ENCODE measurements at places on chromosomes 12 and 14.

- no peak for DNase-seq
Observed at GRCh38 chr14:37466623-37467088, 128.4 kb downstream of the FOXA1 start.

- no peak for DNase-seq
Observed at GRCh38 chr12:92556637-92557421, 146.0 kb upstream of the PLEKHG7 start.

DNA sequence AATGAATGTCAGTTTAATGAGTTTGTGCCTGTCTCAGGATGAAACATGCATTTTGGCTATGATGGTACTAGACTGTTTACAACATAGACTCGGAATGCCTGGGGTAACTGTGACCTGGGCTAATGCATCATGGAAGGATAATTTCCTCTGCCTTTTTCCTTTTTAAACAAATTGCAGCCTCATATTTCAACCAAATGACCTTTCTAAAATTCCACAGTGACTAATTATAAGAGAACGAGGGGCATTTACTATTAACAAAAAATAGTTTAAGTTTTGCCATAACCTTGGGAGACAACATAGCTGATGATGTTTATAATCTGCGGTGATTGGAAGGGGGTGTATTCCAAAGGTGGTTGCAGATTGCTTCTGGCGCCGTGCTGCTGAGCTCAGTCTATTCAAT is 1140.5 kb downstream of the GALC start:
- no peak for DNase-seq

DNA sequence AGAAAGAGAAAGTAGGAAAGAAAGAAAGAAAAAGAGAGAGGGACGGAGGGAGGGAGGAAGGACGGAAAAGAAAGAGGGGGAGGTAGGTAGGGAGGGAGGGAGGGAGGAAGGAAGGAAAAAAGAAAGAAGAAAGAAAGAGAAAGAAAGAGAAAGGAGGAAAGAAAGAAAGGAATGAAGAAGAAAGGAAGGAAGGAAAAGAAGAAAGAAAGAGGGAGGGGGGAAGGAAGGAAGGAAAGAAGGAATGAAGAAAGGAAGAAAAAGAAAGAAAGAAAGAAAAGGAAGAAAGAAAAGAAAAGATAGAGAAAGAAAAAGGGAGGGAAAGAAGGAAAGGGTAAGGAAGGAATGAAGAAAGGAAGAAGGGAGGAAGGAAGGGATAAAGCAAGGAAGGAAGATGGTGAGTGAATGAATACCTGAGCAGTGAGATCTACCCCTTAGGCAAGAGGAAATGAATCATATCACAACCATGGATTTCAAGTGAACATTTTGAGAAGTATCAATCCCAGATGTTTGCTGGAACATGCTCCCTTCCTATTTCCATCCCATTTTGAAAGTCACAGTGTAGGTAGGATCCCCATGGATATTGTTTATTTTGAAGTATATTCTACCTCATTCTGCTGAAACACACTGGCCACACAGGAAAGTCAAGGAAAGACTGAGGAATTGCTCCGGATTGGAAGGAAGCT is 639.4 kb upstream of the TBX3 start:
- no peak for DNase-seq

GRCh38 chr12:86006727-86007126 is 132.6 kb downstream of the NTS start:
- DNase-seq: no peak

GRCh38 chr12:74488134-74488533 is 49.5 kb upstream of the ATXN7L3B start:
- DNase-seq: no peak

GRCh38 chr12:68012712-68013111 is 23.5 kb downstream of the IFNG-AS1 start:
- no peak for DNase-seq

DNA sequence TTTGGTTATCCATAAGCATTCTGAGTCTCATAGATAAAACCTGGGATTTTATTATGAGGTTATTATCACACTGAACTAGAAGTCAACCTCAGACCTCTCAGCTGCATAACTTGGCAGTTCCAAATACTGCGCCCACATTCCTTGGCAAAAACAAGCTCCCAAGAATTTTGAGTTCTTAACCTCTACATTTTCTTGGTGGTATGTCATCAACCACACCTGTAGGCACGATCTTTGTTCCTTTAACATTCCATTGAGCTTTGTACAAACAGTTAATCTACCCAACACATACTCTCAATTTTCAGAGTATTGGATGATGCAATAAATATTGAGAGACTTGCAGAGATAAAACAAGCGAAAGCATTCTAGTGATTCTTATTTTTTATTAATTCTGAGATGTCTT is 371.8 kb upstream of the PRICKLE1 start:
- no peak for DNase-seq

DNA sequence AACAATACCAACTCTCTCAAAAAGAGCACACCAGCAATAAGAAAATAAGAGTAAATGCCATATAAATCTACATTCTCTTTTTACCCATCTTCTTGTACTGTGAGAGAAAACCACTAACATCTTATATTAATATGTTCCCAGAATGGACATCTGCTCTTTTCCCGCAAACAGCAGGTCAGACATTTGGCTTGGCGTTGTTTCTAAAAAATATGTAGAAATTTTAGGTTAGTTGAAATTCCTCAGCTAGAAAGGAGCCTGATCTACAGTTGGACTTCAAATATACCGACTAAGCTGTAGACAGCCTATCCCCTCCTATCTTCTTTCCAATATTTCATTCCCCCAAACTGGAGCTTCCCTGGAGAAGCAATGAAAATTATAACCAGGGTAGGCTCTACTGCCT is 88.7 kb downstream of the PPP2R5E start:
- no peak for DNase-seq

DNA sequence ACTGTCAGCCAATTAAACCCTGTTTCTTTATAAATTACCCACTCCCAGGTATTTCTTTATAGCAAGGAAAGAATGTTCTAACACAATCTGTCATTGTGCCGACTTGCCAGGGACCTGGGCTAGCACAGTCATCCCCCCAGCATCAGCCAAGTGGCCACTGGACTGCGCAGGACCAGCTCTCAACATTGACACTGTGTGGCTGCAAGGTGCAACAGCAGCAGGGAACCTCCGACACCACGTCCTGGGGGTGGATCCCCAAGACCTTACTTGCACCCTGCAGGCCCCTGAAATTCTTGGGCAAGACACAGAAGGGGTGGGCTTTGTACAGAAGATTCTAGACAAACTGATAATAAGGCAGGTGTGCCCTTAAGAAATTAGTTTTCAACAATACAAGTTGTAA is 309.5 kb downstream of the GLT1D1 start:
- no peak for DNase-seq

GRCh38 chr12:103468837-103469236 is 26.9 kb downstream of the C12orf42 start:
- no peak for DNase-seq

- DNase-seq: no peak
Observed at GRCh38 chr14:77623201-77623600, 6.8 kb upstream of the SPTLC2 start.

GRCh38 chr12:70577283-70577634 is 60.0 kb downstream of the PTPRB start:
- no peak for DNase-seq

- no peak for DNase-seq
Observed at GRCh38 chr14:99520571-99521081, 39.4 kb downstream of the CCNK start.

- DNase-seq: no peak
Observed at GRCh38 chr14:91229743-91230200, 14.7 kb downstream of the GPR68 start.

- DNase-seq: no peak
Observed at GRCh38 chr12:74339211-74339610, 198.4 kb upstream of the ATXN7L3B start.

- no peak for DNase-seq
Observed at GRCh38 chr12:2764398-2764797, 30.4 kb upstream of the FKBP4 start.

DNA sequence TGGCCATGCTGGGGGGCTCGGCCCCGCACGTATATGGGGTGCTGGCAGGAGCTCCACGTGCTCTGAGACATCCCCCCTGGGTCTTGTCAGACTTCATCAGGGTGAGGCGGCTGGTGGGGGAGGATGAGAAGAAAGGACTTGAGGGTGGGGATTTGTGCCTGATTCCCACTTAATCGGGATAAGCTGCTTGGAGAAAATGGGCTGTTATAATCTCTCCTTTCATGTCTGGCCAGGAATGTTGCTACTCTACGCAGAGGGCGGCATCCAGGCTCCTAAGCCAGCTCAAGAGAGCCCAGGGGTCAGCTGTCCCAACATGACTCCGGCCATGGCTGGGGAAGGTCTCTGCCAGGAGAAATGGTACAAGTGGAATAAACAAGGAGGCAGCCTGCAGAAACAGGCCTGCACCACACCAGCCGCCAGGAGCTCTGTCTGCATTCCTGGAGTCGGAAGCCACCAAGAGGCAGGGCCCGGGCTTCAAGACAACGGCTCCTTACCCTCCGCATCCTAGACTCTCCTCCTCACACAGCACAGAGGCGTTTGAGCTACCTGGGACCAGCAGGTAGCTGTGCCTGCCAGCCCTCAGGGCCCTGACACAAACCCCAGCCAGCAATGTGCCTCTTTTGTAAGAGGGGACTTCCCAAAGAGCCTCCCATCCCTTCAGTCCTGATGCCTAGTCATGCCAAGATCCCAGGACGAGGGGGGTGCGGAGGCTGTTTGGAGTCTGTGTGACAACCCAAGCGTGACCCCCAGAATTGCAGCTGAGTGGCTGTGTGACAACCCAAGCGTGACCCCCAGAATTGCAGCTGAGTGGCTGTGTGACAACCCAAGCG is 195.8 kb upstream of the DIO3 start:
- DNase-seq: no peak

GRCh38 chr12:24500831-24501230 is 448.1 kb downstream of the BCAT1 start:
- no peak for DNase-seq

DNA sequence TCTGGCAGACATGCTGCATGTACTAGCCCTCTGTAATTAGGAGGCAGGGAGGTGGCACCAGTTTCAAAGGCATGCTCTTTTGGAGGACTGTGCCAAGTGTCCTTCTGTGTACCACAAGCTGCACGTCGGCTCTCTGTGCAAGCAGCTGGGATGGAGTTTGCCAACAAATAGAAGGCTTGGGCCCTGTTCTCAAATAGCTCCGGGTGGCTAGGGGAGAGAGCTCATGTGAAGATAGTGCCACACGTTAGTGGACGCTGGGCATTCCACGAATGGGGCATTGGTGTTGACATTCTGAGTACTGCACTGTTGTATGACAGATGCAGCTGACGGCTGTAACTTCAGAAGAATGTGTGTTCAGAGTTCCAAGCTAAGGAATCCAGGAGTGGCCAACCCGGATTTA is 4.4 kb downstream of the AACS start:
- DNase-seq: no peak

DNA sequence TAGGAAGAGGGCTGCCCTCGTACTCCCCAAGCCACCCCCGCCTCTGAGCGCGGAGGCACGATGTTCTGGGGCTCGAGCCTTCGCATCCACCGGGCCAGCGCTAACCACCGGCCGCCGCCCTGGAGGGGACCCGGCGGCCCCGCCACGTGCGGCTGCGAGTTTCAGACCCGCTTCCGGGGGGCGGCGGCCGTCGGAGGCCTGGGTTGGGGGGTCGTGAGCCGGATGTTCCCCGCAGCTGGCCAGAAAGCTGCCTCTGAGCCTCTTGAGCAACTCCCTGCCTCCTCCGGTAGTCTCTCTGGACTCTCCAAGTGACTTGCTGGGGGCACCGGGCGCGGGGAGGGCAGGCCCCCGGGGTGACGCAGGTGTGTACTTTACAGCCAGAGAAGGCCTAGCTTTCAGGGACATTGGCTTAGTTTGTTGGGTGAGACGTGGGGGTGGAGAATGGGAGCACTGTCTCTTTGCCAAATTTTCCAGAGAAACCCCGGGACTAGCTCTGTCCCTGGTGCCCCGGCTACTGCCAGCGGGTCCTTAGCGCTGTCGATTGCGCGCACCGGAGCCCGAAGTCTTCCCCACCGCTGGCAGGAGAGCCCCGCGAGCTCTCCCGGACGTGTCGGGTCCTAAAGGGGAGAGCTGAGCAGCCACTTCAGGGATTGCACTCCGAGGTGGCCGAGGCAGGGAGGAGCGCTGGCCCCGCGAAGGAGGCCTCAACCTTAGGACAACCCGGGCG is 15.6 kb downstream of the OTX2 start:
- DNase-seq: no peak

DNA sequence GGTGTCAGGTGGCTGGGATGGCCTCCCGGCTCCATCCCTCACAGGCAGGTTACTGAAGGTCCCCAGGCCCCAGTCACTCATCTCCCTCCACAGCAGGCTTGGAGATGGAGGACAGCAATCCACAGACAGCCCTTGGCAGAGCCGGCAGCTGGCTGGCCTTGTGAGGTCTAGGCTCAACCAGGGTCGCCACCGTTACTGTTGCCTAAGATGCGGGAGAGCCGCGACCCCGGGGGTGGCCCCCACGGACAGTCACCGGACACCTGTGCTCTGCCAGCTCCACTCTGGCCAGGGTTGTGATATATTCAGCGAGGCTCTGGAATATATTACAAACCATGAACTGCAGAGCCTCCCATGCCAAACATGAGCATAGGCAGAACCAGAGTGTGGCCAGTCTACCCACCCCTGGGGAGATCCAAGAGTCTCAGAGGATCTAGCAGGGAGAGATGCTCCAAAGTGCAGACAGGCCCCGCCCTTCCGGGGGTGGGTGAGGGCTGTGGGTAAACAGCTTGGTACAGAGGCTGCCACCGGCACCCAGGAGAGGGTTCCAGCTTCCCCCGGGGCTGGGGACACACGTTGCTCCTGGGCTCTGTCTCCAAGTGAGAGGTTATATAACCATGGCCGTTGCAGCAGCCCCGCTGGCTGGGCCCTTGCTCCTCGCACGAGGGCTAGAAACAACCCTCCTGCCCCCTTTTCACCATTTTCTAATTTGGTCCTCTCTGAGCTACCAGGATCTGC is 55.9 kb upstream of the DIO3 start:
- DNase-seq: no peak

DNA sequence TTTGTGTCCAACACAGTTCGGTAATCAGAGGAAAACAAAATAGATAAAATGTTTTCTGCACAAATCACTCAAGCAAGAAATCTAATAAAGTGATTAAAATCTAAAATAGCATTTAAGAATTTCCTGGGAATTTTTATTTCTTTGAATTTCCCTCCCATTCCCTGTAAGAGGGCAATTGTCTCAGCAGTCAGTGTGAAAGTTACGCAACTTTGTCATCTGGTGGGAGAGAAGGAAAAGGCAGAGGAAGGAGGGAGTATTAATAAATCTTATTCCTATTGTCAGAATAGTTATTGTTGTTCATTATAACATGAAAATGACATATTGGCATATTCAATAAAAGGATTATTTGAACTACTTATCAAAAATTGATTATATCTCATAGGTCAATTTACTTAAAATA is 464.9 kb downstream of the PRKD1 start:
- no peak for DNase-seq

DNA sequence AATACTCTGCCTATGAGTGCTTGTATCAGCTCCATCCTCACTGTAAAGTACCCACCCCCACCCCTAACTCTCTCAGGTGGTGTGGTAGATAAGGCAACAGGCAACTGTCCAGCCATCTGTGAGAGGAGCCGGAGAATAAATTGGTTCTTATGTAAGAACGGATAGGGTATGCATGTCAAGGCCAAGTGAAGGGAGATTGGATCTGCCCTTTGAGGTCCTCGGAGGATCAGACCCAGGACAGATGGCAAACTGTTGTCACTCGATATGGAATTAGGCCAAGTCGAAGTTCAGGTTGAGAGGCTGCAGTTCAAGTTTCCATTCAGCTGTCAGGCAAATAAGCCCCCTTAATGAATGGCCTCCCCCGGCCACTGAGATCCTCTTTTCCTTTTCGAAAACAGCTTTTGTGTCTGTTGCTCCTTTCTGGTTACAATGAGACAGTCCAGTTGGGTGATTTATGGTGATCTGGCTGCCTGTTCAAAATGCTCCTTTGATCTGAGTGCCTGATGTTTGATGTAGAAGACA is 120.3 kb downstream of the VRK1 start:
- no peak for DNase-seq

Data from activated CD8-positive, alpha-beta memory T cell treated with anti-CD3 and anti-CD28 coated beads for 48 hours (primary cell).